ENCODE measurements at places on chromosomes 12 and 14. TPM values are rescaled to one million over a fixed set of nuclear protein-coding genes. Genes with fewer than 3 reads are reported as not detected.

- no peak overlapping the region for H3K4me3 ChIP-seq
- no peaks in the 10 kb centered on the region for H3K27me3 ChIP-seq
- DNase-seq: no peak
- no peak overlapping the region for H3K27ac ChIP-seq
- no peaks in the 10 kb centered on the region for H3K4me1 ChIP-seq
These were observed 18.5 kb downstream of the MAP3K12 start for GRCh38 chr12:53480491-53481442.

- H3K36me3 ChIP-seq: peaks cover 27% of the 10 kb centered on the region
- no peak for DNase-seq
- H3K27me3 ChIP-seq: no peaks in the 10 kb centered on the region
- no peak overlapping the region for H3K27ac ChIP-seq
- no peak overlapping the region for H3K4me3 ChIP-seq
- H3K4me1 ChIP-seq: no peaks in the 10 kb centered on the region
These were observed 13.9 kb downstream of the CKB start for GRCh38 chr14:103508521-103509329.

DNA sequence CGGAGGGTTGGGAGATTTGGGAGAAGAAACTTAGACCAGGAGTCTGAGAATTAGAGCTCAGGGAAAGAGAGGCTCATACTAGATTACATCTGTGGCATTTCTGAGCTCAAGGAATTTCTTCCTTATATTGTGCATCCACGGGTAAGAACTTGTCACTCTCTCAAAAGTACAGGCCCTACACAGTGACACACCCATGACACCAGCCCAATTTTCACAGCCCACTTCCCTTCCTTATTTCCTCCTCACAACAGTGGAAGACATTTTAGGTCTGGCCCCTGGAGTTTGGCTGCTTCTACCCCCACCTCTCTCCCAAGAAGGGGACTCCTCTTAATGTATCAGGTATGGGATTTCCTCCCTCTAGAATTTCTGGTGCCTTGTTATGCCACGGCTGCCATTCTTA lies 9.2 kb upstream of the ZNF385A start:
- peaks cover 31% of the 10 kb centered on the region for H3K36me3 ChIP-seq
- H3K27me3 ChIP-seq: no peaks in the 10 kb centered on the region
- no peak overlapping the region for H3K4me3 ChIP-seq

Gene KLRG1
- total RNA-seq: 2.3 TPM

DNA sequence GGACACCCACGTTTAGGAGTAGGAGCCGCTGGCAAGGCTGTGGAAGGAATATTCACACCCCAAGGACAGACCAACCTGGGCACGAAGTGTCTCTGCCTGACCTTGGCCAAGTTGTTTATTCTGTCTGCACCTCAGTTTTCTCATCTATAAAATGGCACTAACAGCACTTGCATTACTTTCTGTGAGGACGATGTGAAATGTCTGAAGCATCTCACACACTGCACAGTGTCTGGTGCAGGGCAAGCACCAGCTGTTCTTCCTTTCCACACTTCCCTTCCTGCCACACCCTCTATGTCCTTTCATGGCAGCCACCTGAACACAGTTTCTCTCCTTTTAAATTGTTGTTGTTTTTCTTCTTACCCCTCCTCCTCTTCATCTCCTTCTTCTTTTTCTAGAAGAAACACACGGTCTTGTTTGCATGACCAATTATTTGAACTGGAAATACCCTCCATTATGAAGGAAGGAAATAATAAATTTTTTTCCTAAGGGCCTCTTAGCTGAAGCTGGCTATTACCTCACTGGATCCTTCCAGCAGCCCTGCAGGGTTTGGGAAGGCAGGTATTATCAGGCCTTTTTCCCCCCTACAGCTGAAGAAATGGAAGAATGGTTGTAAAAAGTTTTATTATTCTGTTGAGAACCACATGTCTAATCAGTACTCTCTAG lies 42.9 kb upstream of the ATP23 start:
- H3K4me3 ChIP-seq: no peak overlapping the region
- H3K4me1 ChIP-seq: peaks cover 22% of the 10 kb centered on the region
- H3K27ac ChIP-seq: no peak overlapping the region
- no peak for DNase-seq
- H3K27me3 ChIP-seq: peaks cover 18% of the 10 kb centered on the region

GRCh38 chr12:100741084-100741711 lies 53.4 kb upstream of the ANO4 start:
- H3K27ac ChIP-seq: no peak overlapping the region
- no peak for DNase-seq
- H3K36me3 ChIP-seq: no peaks in the 10 kb centered on the region
- H3K4me3 ChIP-seq: no peak overlapping the region
- no peaks in the 10 kb centered on the region for H3K27me3 ChIP-seq

- no peaks in the 10 kb centered on the region for H3K36me3 ChIP-seq
- no peak overlapping the region for H3K27ac ChIP-seq
- DNase-seq: no peak
- H3K4me1 ChIP-seq: peaks cover 20% of the 10 kb centered on the region
These were observed 310.6 kb downstream of the NPAS3 start for GRCh38 chr14:33249233-33249820.

GRCh38 chr14:89648510-89648909 lies 231.5 kb upstream of the FOXN3 start:
- H3K4me3 ChIP-seq: no peak overlapping the region
- H3K36me3 ChIP-seq: no peaks in the 10 kb centered on the region
- DNase-seq: no peak
- H3K27me3 ChIP-seq: no peaks in the 10 kb centered on the region
- H3K27ac ChIP-seq: no peak overlapping the region

DNA sequence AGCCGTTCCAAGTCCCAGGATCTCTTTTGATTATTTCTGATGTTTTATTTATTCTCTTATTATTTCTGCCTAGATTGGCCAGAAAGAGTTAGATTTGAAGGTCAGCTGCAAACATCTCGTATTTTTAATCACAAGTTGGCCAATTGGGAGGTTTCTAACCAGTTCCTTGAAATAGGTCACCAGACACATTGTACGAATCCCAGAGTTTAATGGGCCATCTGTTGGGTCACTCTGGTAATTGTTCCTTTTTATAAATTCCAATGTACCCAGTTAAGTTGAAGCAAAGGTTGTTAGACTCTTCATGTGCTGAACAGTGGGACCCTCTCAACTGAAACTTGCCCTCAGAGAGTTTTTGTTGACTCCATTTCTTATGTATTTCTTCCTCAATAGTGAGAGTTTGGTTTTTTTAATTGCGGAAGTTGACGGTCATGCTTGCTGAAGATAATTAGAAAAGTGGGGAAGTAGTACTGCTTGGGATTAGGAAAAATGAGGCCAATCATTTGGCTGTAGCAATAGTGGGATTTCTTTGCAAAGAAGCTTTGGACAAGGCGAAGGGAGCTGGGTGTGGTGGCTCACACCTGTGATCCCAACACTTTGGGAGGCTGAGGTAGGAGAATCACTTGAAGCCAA lies 382.7 kb upstream of the RGS6 start:
- no peak for DNase-seq
- no peak overlapping the region for H3K4me3 ChIP-seq
- no peaks in the 10 kb centered on the region for H3K36me3 ChIP-seq
- H3K4me1 ChIP-seq: peaks cover 18% of the 10 kb centered on the region
- H3K27ac ChIP-seq: no peak overlapping the region

DNA sequence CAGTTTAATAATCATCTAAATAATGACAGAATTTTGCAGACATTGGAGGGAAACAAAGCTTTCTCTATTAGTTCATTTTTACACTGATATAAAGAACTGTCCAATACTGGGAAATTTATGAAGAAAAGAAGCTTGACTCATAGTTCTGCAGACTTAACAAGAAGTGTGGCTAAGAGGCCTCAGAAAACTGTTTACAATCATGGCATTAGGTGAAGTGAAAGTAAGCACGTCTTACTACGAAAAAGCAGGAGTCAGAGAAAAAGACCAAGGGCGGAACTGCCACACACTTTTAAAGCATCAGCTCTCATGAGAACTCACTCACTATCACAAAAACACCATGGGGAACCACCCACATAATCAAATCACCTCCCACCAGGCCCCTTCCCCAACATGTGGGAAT lies 804.4 kb downstream of the FLRT2 start:
- no peaks in the 10 kb centered on the region for H3K27me3 ChIP-seq
- H3K27ac ChIP-seq: no peak overlapping the region
- no peak for DNase-seq
- H3K4me3 ChIP-seq: no peak overlapping the region
- no peaks in the 10 kb centered on the region for H3K36me3 ChIP-seq

Gene PLEKHD1
- total RNA-seq: 0.30 TPM

Gene MYF6
- total RNA-seq: not detected

GRCh38 chr12:49974231-49974675 lies 1.5 kb downstream of the AQP6 start:
- H3K4me1 ChIP-seq: no peaks in the 10 kb centered on the region
- peaks cover 9% of the 10 kb centered on the region for H3K27me3 ChIP-seq
- DNase-seq: peak; percentile 45
- H3K36me3 ChIP-seq: no peaks in the 10 kb centered on the region

GRCh38 chr14:88479574-88479987 lies 75.2 kb downstream of the PTPN21 start:
- H3K27ac ChIP-seq: no peak overlapping the region
- peaks cover 47% of the 10 kb centered on the region for H3K36me3 ChIP-seq
- no peaks in the 10 kb centered on the region for H3K4me1 ChIP-seq

DNA sequence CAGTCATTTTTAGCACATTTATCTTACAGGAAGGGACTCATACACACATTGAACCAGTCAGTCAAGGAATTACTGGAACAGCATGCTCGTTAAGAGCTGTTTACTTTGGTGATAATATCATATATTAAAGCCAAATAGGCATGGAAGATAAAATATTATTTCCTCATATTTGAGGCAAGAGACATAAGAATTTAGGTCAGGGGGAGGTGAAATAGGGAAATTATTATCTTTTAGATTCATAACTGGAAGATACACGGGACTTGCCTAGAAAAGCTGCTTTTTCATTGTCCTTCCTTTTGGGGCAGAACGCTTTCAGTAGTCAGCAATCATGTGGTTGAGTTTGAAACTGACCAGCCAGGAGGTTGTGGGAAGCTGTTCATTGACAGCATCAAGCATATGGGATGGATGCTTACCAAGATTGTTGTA lies 72.5 kb downstream of the NTN4 start:
- H3K27me3 ChIP-seq: no peaks in the 10 kb centered on the region
- H3K36me3 ChIP-seq: no peaks in the 10 kb centered on the region
- H3K4me3 ChIP-seq: no peak overlapping the region
- H3K27ac ChIP-seq: no peak overlapping the region
- DNase-seq: no peak

Gene HOXC12
- not detected for total RNA-seq

DNA sequence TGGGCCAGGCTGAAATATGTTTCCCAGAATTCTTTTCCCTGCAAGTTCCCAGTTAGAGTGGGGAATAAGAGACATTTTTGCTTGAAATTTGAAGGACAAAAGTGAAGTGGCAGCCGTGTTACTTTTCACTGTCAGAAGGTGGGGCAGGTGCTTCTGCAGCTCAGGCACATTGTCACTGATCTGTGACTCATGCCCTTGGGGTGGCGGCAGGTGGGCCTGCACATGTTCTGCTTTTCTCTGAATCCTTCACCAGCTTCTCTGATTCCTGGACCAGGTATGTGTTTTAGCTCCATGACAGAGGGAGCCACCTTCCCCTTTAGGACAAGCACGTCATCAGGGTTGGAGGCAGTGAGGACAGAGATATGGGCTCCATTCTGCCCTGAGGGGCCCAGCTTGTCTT lies 11.7 kb upstream of the KCNA5 start:
- no peaks in the 10 kb centered on the region for H3K36me3 ChIP-seq
- no peak overlapping the region for H3K4me3 ChIP-seq
- DNase-seq: no peak
- no peaks in the 10 kb centered on the region for H3K4me1 ChIP-seq

DNA sequence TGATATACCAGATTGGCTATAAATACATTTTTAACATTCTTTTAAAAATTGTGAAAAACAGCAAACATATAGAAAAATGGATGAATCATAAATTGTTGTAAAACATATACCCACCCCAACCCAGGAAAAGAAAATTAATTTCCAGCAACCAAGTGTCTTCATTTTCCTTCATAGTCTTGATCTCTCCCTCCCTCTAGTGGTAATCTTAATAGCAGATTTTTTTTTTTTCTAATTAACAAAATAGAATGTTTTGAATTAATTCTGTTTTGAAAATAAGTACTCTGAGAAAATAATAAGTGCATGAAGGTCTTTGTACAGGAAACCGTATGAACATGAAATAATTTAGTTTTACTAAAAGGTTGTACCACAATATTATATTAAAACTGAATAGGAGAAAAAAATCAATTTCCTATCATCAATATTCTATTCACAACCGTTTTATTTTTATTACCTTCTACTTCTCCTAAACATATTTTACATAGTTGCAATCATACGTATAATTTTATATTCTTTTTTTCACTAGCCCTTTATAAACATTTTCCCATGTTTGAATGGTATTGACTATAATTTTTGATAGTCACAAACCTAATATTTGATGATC lies 7.0 kb downstream of the ETNK1 start:
- no peak overlapping the region for H3K4me3 ChIP-seq
- H3K36me3 ChIP-seq: peaks cover 23% of the 10 kb centered on the region
- peak; percentile 19 for DNase-seq
- H3K27ac ChIP-seq: no peak overlapping the region

GRCh38 chr12:118219106-118219505 lies 83.2 kb downstream of the PEBP1 start:
- H3K4me1 ChIP-seq: no peaks in the 10 kb centered on the region
- no peak for DNase-seq
- no peaks in the 10 kb centered on the region for H3K27me3 ChIP-seq
- no peaks in the 10 kb centered on the region for H3K36me3 ChIP-seq
- no peak overlapping the region for H3K27ac ChIP-seq

- H3K36me3 ChIP-seq: no peaks in the 10 kb centered on the region
- H3K4me3 ChIP-seq: no peak overlapping the region
- no peak for DNase-seq
- H3K4me1 ChIP-seq: no peaks in the 10 kb centered on the region
- no peaks in the 10 kb centered on the region for H3K27me3 ChIP-seq
These were observed 406.4 kb upstream of the TMEM132C start for GRCh38 chr12:127860536-127860935.

Gene SIRT4
- 4.0 TPM for total RNA-seq

DNA sequence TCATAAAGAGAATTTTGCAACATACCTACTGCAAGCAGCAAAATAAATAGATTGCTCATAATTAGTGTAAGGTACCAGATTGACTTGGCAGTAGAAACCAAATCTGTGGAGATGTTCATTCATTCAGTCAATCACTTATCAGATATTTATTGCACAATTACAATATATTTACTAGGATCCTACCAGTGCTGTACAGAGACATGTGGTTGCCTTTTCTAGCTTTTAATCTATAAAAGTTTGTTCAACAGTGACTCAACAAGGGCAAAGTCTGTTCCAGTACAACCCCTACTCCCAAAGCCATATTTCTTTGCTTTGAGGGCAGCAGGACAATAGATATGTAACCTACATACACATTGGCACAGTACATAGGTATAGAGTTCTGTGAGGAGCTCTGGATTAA lies 27.3 kb downstream of the ABCD2 start:
- no peak for DNase-seq
- no peaks in the 10 kb centered on the region for H3K36me3 ChIP-seq
- no peak overlapping the region for H3K4me3 ChIP-seq
- H3K27ac ChIP-seq: no peak overlapping the region

Gene IFNG
- not detected for total RNA-seq
